ENCODE measurements at places on chromosomes 4 and X.
A peak's percentile ranks its signal among the peaks of the same experiment; 100 is the strongest.

DNA sequence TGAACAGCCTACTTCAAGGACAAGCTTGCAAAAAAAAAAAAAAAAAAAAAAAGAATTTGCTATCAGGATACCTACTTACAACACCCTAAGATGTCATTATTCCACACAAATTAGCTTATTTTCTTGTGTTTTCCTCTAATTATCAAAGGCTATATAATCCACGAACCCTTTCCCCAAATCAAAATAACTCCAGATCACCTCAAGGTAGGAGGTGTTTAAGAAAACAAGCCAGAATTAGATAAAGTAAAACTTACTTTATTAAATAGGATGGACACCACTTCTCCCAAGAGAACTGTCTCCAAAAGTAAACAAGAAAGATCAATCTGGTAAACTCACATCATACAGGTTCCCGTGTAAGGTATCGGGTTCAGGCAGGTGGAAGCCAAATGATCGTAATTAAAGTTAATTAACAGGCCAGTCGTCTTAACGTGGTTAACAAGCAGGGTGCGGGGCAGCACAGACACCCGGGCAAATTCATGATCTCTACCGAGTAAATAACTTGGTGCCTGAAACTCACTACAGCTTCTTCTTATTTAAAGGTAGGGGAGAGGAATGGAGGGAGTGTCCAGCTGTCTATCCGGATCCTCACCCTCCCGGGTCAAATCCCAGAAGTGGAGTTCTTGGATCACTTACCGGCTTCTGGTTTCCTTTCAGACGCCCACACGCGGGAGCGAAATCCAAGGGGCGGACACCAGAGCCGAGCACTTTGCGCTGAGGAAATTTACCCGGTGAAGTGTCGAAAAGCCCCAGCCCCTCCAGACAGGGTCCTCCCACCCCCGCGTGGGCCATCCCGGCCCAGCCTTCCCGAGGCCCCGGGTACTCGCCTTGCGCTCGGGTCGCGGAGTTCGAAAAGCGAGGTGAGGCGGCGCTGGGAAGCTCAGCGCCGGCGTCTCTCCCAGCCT, 708 bp downstream of the ARAP2 start:
- peak; percentile 68 for DNase-seq

DNA sequence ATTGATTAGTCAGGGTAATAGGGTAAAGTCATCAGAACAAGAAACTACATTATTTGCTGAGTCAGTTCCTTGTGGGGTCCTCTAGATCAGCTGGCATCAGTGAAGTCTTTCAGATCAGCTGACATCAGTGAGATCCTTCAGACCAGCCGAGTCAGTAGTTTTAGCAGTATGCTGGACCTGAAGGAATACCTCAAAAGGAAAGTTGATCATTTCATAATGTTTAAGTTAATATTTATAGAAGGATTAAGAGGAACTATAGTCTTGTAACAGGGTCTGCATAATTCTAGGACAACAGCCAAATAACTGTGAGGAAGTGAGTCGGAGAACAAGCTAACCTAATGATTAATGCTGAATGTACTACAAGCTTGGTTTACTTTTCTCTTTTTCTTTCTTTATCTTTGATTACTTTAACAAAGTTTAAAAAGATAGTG, 958 bp upstream of the UGT2B7 start:
- DNase-seq = no peak

DNA sequence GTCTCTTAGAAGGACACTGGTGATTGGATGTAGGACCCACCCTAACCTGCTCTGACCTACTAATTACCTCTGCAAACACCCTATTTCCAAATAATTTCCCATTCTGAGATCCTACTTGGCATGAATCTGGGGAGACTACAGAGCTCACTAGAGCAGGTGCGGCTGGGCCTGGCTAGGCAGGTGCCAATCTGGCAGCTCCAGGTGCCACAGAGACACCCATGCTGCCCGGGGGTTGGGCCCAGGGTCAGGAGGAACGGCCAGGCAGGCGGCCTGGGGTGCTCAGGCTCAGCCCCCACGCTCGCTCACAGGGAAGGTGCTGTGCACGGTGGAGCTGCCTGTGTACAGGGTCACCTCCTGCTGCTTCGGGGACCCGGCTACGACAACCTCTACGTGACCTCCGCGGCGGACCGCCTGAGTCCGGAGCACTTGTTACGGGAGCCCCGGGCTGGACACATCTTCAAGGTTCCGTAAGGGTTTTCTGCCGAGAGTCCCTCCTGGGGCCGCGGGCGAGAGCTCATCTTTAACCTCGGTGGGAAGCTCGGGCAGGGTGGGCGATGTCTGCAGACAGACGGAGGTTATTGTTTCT, 26.5 kb upstream of the PLCXD1 start:
- no peak for DNase-seq

- DNase-seq = no peak
Measured at GRCh38 chr4:169383724-169384123, 113.0 kb upstream of the SH3RF1 start.

DNA sequence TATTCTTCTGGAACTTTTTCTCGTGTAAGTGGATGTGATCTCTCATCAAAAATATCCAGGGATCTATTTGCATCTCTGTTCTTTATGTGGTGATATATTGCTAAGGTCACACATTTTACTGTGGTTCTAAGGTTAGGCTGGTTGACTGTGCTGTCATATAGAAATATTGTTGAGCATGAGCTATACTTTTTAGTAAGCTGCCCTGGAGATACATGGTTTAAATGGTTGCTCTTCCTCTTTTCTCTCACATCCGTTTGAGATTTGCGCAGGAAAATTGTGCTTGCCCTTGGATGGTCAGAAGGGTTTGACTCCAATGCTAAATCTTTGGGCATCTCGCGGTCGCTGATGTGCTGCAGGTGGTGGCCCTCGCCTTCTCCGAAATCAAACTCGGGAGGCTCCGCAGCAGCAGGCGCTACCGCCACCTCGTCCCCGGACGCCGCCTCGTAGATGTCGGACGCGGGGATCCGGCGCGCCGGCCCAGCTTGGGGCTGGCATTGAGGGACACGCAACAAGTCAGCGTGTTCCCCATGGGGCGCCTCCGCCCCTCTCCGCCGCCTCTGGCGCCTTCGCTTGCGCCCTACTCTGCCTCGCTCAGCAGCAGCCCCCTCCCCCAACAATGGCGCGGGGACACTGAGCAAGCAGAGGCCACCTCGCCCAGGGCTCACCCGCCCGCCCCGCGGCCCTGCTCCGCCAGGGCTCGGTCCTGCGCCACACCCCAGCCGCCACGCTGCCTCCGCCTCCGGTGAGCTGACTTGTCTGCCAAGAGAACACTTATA, 154.5 kb downstream of the MSN start:
- DNase-seq = peak; percentile 17

- no peak for DNase-seq
Measured at GRCh38 chrX:31543634-31544033, 471.8 kb upstream of the FTHL17 start.

DNA sequence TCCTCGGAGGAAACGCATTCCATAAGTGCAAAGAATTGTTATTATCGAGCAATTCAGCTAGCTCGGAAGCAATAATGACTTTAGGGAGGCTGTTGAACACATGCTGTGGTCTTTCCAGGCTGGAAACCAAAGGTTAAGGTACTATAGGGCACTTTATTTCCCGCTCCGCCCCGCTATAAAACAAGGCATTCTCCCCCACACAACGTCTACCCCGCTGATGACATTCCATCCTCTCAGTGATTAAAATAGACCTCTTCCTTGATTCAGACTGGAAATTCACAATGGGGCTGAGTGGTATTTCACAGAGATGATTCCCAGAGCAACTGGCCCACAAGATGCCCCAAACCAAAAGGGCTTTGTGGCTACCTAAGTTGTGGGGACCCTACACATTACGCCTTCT, 196.4 kb downstream of the STIM2 start:
- no peak for DNase-seq

- DNase-seq = no peak
Measured at GRCh38 chrX:134174859-134175258, 62.1 kb upstream of the CCDC160 start.

DNA sequence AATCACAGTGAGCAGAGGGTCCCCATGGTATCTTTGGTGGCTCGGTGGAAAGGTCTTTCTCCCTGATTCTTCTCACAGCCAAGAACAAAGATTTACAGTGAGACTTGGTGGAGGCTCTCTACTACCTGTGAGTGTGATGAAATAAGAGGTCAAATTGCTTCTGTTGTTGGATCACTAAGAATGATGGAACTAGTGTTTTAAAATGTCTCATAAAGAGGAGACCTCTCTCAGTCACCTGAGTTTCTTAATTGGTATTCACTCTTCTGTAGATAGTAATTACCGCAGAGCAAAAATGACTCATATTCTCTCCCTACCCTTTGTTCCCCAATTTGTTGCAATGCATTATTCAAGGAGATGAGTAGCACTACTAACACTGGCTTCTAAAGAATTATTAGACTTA, 100.9 kb upstream of the TBC1D9 start:
- no peak for DNase-seq

DNA sequence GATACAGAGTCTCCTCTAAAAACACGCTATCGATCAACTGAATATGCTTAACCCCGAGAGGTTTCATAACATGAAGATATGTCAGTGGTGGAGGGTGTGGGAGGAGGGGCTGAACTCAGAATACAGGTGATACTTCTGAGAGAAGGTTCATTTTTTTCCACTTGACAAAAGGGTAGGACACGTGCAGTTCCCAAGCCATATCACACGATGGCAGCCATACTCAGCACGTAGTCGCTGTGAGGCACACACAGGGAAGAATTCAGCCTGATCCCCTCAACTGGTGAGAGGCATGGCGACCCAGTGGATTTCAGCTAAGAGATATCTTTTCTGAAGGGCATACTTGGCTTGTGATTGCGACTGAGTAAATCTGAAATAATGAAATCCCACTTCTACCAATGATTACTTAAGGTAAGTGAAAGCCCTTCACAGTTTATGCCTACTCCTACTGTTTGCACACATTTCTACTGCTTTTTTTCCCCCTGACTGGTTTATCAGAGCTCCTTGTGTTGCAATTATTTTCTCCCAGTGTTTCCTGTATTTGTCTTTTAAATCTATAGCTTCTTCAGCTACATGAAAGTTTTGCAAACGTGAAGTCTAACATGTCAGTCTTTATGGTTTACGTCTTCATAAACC, 133.1 kb downstream of the CORIN start:
- DNase-seq = peak; percentile 43

GRCh38 chr4:176568238-176568637, 224.5 kb downstream of the VEGFC start:
- DNase-seq = no peak

GRCh38 chr4:112279025-112279881, 6.5 kb downstream of the TIFA start:
- no peak for DNase-seq

DNA sequence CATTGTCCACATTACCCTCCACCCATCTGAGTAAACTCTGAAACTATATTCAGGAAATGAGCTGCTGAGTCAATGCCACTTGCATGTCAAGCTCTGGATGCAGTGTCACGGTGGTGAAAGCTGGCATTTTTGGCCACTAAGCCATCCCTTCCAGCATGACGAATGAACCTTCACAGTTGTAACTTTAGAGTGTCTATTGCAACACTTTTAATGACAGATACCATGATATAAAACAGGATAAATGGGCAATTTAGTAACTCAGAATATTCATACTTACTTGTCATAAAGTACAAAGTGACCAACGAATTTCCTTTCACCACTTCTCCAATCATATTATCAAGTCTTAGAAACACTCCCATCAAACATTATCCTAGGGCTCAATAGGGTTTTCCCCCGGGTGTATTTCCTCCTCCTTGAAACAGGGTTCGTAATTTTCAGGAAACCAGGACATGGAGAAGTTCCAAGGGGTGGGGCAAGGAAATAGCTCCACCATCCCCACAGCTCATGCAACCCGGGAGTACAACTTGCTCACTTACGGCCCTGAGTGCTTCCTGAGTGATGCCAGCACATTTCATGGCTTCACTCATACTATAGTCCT, 73.1 kb downstream of the MTHFD2L start:
- no peak for DNase-seq

- no peak for DNase-seq
Measured at GRCh38 chr4:67325791-67326190, 219.5 kb downstream of the CENPC start.

DNA sequence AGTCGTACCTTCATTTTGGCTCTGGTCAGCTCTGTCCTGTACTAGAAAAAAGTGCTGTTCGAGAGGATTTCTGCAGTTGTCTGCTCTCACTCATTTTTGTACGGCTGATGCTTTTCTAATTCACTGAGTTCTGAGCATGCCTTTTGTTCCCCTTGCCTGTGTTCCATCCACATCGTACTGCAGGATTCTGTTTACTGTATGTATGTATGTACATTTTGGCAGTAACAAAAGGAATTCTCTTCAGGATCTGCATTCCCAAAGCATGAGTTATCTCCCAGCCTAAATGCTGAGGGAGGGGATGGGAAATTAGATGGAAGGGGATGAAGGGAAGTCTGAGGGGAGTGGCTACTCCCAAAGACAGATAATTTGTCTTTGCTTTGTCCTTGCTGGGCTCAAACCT, 87.6 kb downstream of the GBA3 start:
- no peak for DNase-seq

DNA sequence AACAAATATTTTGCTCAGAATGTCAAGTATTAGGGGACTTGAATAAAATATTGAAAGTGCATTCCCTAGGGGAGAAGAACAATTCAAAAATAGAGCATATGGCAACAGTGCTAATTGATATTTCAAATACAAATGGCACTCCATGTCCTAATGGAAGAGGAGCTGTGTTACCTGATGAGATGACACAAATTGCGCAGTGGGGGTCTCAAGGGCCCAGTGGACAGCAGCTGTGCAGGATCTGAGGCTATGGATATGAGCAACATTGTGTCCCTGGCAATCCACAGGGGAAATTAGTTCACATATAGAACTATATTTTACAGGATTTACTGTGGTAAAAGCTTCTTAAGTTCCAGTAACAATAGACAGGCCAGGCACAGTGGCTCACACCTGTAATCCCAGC, 17.4 kb upstream of the USP46 start:
- DNase-seq = no peak

DNA sequence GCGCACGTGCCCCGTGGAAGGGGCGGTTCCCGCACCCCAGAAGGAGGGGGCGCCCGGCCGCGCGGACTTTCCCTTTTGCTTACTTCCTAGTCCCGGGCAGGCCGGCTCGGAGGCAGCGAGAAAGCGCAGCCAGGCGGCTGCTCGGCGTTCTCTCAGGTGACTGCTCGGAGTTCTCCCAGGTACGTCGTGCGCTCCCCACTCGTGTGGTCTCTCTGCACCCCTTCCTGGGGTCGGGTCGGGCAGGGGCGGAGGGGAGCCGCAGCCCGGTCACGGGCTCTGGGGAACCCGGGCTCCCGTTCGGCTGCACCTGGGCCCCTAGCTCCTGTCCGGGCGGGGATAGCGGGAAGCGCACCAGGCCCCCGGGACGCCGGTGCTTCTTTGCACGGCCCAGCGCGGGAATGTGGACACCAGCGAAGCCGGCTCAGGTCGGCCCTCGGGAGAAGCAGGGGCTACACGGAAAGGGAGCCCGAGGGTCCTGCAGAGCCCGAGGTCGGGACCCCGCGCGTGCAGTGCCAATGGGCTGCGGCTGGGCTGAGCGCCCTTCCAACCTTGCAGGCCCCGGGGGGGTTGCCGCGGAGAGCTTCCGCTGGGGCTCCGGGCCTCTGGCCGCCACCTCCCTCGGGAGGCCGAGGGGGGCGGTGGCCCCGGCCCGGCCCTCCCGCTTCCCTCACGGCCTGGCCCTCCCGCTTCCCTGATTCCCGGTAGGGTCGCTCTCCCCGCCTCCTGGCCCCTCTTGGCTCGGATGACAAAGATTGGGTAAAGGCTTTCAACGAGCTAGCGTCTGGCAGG, at the start of gene TLR2:
TSS of gene TLR2 (plus strand) at position 99 of the 789 bp plus-strand sequence. CDS start 18,628 bp downstream, outside the sequence.
- DNase-seq = peak; percentile 70
